ENCODE measurements at places on chromosomes 2 and 18.
A peak's percentile ranks its signal among the peaks of the same experiment; 100 is the strongest.

- DNase-seq = peak; percentile 24
Measured at GRCh38 chr2:84302513-84303412, 156.3 kb downstream of the SUCLG1 start.

GRCh38 chr2:7625392-7626138 lies 708.4 kb downstream of the RNF144A start:
- no peak for DNase-seq

DNA sequence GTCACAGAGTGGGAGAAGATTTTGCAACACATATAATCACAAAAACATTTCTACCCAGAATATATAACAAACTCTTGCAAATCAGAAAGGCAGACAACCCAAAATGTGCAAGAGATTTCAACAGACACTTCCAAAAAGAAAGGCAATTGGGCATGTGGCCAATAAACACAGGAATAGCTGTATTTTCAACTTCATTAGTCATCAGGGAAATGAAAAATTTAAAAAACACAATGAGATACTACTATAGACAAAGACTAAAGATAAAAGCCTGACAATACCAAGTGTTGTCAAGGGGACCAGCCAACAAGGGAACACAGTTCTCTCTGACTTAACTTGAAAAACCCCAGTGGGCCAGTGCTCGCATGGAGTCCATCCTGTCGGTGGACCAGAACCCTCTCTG lies 40.5 kb downstream of the MTHFD2 start:
- DNase-seq = no peak

DNA sequence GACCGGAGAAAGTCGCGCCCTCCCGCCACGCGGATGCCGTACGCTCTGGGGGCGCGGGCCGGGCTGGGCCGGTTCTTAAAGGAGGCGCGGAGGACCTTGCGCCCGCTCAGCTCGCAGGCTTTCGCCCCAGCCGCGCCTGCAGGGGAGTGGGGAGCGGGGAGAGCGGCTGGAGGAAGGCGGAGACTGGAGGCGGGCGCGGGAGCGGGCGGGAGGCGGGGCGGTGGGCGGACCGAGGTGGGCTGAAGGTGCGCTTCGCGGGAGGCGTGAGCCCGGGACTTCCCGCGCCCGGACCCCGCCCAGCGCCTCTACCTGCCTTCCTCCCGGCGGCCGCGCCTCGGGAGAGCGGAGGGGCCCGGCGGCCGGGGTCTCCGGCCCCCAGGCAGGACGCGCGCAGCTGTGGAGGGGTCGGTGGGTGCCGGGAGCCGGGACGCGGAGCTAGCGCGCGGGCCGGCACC lies at the start of gene ADRA2B:
ADRA2B (minus strand) TSS at position 148 of the 455 bp plus-strand sequence. CDS start 422 bp downstream, outside the sequence.
- peak; percentile 76 for DNase-seq

GRCh38 chr2:66497431-66498288 lies 62.7 kb downstream of the MEIS1 start:
- DNase-seq = no peak

GRCh38 chr2:43328832-43329231 lies 102.4 kb upstream of the ZFP36L2 start:
- no peak for DNase-seq

DNA sequence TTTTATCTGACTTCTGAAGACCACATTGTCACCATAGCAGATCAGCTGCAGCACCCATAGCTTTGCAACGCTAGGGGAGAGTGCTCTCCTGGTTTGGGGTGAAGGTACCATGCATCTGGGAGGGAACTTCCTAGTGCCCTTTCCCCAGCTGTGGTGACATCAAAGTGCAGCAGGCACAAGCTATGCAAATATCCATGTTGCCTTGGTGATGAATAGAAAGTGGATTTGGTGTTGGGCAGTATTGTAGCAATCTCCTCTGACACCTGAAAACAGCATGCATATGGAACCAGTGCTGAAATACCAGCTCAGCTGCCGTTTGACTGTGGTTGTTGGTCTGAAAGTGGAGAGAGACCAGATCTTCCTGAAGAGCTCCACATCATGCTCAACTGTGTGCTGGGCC lies 37.1 kb downstream of the BCL2L11 start:
- no peak for DNase-seq

DNA sequence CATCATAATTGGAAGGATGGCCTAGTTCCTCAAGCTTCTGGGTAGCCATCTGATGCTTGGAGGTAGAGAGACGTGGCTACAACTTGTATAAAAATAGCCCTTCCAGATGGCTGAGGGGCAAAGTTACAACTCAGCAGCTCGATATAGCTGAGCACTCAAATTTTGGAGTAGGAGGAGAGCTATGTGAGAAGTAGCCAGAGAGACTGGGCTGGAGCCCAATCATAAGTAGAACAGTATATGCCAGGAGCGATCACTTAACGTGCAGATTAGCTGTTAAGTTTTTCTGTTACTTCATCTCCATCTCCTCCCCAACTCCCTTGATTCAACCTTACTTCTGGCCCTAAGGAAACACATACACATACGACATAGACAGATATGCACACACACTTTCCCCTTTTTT lies 28.8 kb downstream of the CNRIP1 start:
- DNase-seq = no peak

DNA sequence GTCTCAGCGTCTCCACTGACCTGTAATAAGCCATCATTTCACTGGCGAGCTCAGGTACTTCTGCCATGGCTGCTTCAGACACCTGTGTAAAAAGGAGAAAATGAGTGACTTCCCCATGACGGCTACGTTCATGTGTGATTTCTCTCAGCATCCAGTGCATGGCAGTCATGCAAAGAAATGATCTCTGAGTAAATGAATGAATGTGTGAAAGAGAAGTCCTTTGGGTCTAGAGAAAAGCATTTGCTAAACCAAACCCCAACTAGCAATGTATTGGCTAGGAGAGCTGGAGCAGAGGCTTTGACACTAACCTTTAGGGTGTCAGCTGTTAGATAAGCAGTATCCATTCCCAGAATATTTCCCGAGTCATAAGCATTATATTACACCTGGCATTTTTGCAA lies 417 bp downstream of the IL1B start:
- DNase-seq = no peak

DNA sequence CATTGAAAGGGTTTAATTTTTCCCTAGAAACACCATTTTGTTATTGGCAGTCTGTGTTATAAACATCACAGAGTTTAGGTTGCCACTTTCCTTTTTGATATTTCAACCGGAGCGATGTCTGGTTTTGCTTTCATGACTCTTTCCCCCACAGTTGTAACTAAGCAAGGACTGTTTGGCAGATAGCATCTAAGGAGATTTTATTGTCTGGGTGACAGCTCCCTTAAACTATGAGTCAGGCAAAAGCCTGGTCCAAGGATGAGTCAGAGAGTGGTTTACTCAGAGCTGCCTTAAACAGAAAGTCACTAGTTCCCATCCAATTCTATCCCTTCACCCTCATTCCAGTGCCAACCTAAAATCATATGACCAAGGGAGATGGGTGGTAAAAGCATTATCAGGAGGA lies 341.6 kb upstream of the VWC2L start:
- DNase-seq = peak; percentile 65

DNA sequence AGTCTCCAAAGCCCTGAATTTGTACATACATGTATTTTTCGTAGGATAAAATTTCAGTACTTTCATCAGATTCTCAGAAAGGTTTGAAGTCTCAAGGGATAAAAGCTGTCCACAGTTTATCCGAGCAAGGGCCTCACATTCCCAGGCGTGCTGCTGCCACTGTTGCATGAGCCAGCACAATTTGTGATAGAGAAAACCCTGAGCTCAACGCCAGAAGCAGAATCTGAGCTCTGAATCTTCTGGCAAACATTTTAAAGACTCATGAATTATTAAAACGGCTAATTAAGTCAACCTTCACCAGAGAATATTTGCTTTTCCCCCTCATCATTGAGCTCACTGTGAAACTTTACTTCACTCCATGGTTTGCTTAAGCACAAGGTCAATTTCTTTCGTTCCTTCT lies 38.5 kb upstream of the STPG4 start:
- DNase-seq = no peak

DNA sequence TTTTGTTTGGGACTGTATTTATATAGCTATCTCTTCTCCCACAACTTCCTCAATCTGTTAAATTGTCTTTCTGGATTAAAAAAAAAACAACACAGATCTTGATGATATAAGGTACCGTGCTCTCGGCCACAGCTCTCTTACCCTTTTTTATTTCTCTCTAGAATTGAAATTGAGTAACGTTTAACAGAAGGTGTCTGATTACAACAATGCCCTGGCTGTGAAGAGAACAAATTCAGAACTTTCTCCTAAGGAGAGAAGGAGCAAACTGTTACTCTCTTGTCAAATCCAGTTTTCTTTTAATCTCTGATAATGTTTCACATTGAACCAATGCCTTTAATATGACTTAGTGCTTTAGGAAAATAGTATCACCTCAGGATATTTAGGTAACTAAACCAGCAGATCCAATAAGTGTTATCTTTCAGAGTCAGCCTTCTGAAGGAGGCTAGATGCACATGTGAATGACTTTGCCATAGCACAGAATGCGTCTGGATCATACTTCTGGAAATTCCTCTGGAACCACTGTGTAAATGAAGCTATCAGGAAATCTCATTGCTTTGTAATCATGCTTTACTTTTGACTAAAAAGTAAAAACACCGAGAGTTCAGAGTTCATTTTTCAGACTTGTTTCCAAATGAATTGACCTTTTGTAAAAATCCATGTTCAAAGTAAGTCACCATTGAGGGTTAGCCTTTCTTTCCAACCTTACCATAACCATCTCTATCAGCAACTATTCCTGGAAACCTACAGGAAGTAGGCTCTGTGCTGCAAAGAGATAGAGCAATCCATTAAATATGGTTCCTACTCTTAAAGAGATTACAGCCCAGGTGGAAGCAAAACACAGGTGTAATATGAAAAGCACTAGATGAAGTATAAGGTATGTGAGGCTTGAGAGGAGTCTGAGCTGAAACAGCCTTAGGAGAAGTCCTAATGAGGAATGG lies 147.0 kb upstream of the OSR1 start:
- DNase-seq = no peak

- DNase-seq = no peak
Measured at GRCh38 chr2:85714841-85715240, 20.7 kb downstream of the GNLY start.

GRCh38 chr2:213490087-213490486 lies 205.8 kb downstream of the SPAG16 start:
- no peak for DNase-seq

- no peak for DNase-seq
Measured at GRCh38 chr18:10659594-10659993, 133.8 kb downstream of the NAPG start.

DNA sequence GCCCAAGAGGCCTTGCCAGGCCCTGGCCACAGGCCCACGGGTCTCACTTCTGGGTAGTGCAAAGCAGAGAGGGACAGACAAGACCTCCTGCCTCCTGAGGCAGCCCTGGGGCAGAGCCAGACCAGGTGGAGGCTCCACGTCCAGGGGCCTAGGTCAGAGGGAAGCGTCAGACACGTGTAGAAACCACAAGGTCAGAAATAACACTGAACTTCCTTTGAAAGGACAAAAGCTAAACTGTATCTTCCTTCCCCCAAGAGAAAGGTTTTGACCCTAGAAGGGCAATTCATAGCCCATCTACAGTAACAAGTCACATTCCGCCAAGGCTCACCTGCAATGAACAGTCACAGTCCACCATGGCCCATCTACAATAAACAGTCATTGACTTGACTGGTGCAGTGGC lies 17.9 kb downstream of the SDC1 start:
- no peak for DNase-seq

GRCh38 chr2:15042801-15043217 lies 410.3 kb downstream of the LRATD1 start:
- peak; percentile 30 for DNase-seq

DNA sequence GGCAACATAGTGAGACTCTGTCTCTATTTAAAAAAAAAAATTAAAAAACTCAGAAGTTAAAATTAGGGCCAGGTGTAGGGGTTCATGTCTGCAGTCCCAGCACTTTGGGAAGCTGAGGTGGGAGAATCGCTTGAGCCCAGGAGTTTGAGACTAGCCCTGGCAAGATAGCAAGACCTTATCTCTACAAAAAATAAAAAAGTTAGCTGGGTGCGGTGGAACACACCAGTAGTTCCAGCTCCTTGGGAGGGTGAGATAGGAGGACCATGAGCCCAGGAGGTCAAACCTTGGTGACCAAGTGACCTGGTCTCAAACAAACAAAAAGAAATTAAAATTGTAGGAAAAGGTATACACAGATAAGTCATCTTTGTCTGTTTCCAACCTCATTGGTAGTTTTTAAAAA lies 11.3 kb downstream of the TTLL4 start:
- DNase-seq = no peak

- DNase-seq = no peak
Measured at GRCh38 chr18:23668731-23669130, 6.0 kb upstream of the ANKRD29 start.

DNA sequence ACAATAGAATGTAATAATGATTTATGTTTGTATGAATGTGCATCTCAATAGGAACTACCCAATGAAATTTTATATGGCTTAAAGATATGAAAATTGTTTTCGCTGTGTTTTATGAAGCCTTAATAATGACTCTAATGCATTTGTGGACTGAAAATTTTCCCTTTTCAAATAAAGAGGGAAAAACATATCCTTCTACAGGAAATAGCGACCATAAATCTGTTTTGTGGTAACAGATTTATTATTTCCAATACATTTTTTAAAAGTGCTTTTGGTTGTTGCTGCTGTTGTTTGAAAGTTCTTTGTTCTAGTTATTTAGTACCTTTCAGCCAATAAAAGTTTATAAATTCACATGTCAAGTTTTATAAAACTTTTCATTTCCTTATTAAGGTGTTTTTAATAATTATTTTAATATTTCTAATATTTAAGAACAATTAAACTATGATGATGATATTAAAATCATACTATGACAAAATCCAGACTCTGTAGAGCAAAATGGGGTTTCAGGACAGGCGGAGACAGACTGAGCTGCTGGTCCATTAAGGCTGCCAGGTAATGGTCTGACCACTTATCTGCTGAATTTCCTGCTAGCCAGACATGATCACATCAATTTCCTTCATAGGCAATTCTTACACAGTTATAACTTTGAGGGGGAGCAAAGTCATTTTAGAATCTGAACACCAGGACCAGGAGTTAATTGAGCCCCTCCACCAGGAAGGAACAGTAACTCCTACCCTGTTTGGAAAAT lies 65.7 kb upstream of the NEUROD1 start:
- DNase-seq = no peak

DNA sequence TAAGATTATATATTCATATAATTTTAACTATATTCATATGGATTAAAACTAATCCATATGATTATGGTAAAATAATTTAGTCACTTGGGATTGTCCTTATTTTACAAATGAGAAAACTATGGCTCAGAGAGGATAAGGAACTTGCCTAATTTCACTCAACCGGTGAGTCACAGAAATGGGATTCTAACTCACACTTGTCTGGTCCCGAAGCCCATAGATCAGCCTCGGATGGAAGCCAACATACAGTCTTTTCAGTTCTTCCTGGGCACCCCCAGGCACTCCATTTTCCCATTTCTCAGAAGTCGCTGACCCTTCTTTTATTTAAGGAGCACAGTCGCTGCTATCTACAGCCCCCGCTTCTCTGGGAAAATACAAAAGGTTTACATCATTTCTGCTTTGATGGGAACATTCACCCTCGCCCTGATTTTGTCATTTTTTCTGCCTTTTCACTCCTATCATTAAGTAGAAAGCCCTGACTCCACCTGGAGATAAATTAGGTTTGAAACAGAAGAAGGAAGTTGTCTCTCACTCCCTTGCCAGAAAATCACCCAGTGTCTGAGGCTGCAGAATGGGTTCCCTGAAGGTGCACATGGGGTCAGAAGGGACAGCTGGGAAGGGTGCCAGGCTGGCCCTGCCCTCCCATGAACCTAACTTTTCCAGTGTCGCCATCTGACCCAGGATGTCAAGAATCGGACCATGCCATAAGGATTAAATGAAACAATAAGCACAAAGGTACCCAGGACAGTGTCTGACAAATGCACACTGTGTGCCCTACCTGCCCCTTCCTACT lies 36.6 kb downstream of the CYP1B1 start:
- DNase-seq = no peak

Data from PC-9 (cell line).